ENCODE measurements at places on chromosomes 11 and 22.

DNA sequence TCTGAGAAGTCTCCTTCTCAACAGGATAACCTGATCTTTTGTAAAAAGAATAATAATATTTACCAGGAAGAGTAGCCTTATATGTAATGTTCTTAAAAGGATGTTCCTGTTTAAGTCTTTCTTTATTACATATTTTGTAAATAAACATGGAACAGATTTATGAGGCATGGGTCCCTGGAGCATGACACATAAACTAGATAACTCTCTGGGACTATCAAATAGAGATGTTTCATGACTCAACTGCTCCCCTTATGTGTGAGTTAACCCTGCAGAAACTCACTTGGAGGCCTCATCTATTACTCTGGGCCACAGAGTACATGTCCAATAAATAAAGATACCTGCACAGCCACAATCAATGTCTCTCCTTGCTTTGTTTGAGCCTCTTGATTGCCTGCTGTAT is 64.6 kb downstream of the GDPD4 start:
- no peak overlapping the region for H3K27ac ChIP-seq
- H3K36me3 ChIP-seq = no peaks in the 10 kb centered on the region
- DNase-seq = no peak
- peaks cover 15% of the 10 kb centered on the region for H3K27me3 ChIP-seq
- H3K4me1 ChIP-seq = no peaks in the 10 kb centered on the region

- no peak for DNase-seq
- no peak overlapping the region for H3K27ac ChIP-seq
- peaks cover 7% of the 10 kb centered on the region for H3K27me3 ChIP-seq
- H3K36me3 ChIP-seq = no peaks in the 10 kb centered on the region
These were observed 9.9 kb downstream of the OTOG start for GRCh38 chr11:17556999-17557398.

DNA sequence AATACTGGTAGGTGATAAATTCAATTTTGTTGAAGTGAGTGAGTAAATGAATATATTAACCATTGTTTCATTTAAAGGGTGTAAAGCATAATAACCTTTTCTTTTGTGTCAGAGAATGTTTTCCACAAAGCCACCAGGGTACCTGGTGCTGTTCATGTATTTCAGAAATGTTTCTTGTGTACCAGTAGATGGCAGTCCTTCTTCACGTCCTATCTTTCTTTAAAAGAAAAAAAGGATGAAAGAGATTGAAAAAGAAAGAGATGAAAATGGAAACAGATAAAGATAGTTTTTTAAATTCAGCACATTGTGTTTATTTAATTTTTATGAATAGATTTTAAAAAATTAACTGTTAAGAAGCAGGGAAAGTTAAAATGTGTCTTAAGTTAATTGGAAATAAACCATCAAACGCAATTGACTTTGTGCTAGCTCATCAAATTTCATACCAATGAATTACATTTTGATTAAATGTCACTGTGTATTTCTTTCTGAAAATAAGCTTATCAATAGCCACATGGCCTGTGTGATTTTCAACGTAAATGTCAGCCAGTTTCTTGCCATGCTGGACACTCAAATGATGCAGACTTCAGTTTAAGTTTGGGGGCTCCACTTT is 65.5 kb upstream of the CHORDC1 start:
- peaks cover 6% of the 10 kb centered on the region for H3K27me3 ChIP-seq
- no peak overlapping the region for H3K4me3 ChIP-seq
- H3K27ac ChIP-seq = no peak overlapping the region
- DNase-seq = no peak

GRCh38 chr11:59615120-59615636 is 396 bp downstream of the OSBP start:
- H3K36me3 ChIP-seq = peaks cover 24% of the 10 kb centered on the region
- H3K4me3 ChIP-seq = peak overlapping the region; percentile 96
- H3K4me1 ChIP-seq = peaks cover 37% of the 10 kb centered on the region
- H3K27ac ChIP-seq = peak overlapping the region; percentile 96
- H3K27me3 ChIP-seq = no peaks in the 10 kb centered on the region
- peak; percentile 74 for DNase-seq

GRCh38 chr22:30490399-30490798 is 15.1 kb downstream of the SEC14L4 start:
- no peaks in the 10 kb centered on the region for H3K36me3 ChIP-seq
- no peaks in the 10 kb centered on the region for H3K4me1 ChIP-seq
- H3K27me3 ChIP-seq = peaks cover 5% of the 10 kb centered on the region
- H3K4me3 ChIP-seq = no peak overlapping the region
- no peak overlapping the region for H3K27ac ChIP-seq

- no peaks in the 10 kb centered on the region for H3K27me3 ChIP-seq
- peaks cover 86% of the 10 kb centered on the region for H3K4me1 ChIP-seq
- no peak for DNase-seq
- peak overlapping the region; percentile 93 for H3K27ac ChIP-seq
These were observed 29.8 kb upstream of the CD5 start for GRCh38 chr11:61072316-61073109.

- no peaks in the 10 kb centered on the region for H3K36me3 ChIP-seq
- no peak for DNase-seq
- no peak overlapping the region for H3K27ac ChIP-seq
- H3K4me3 ChIP-seq = no peak overlapping the region
These were observed 303.3 kb downstream of the BRD1 start for GRCh38 chr22:49524362-49524761.

GRCh38 chr22:25929321-25929878 is 187.4 kb downstream of the MYO18B start:
- H3K4me1 ChIP-seq = no peaks in the 10 kb centered on the region
- H3K36me3 ChIP-seq = no peaks in the 10 kb centered on the region
- H3K4me3 ChIP-seq = no peak overlapping the region
- H3K27ac ChIP-seq = no peak overlapping the region
- peaks cover 8% of the 10 kb centered on the region for H3K27me3 ChIP-seq
- DNase-seq = no peak

- H3K4me3 ChIP-seq = no peak overlapping the region
- no peak overlapping the region for H3K27ac ChIP-seq
- DNase-seq = no peak
- H3K4me1 ChIP-seq = peaks cover 2% of the 10 kb centered on the region
- peaks cover 6% of the 10 kb centered on the region for H3K27me3 ChIP-seq
- H3K36me3 ChIP-seq = no peaks in the 10 kb centered on the region
These were observed 1114.1 kb downstream of the BRD1 start for GRCh38 chr22:48713272-48714205.

DNA sequence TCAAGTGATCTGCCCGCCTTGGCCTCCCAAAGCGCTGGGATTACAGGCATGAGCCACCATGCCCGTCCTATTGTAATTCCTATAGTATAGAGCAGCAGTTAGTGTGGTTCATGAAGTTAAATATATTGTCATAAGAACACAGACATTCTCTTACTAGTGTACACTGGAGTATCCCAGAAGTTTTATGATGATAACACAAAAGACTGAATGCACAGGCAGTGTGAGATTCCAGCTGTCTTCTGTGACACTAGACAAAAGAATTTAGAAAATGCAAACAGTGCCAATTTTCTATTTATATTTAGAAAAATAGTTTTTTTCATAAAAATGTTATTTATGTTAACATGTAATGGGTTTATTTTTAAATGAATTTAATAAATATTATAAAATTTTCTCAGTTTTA is 39.4 kb upstream of the RBX1 start:
- H3K36me3 ChIP-seq = peaks cover 13% of the 10 kb centered on the region
- no peak overlapping the region for H3K27ac ChIP-seq
- no peak for DNase-seq
- H3K4me1 ChIP-seq = no peaks in the 10 kb centered on the region

GRCh38 chr11:5204787-5205186 is 4.3 kb upstream of the OR51V1 start:
- no peaks in the 10 kb centered on the region for H3K36me3 ChIP-seq
- H3K4me3 ChIP-seq = no peak overlapping the region
- no peak for DNase-seq
- no peaks in the 10 kb centered on the region for H3K4me1 ChIP-seq

- H3K36me3 ChIP-seq = no peaks in the 10 kb centered on the region
- no peak for DNase-seq
- no peak overlapping the region for H3K27ac ChIP-seq
- H3K27me3 ChIP-seq = no peaks in the 10 kb centered on the region
These were observed 619.8 kb upstream of the CHORDC1 start for GRCh38 chr11:90842681-90843080.

DNA sequence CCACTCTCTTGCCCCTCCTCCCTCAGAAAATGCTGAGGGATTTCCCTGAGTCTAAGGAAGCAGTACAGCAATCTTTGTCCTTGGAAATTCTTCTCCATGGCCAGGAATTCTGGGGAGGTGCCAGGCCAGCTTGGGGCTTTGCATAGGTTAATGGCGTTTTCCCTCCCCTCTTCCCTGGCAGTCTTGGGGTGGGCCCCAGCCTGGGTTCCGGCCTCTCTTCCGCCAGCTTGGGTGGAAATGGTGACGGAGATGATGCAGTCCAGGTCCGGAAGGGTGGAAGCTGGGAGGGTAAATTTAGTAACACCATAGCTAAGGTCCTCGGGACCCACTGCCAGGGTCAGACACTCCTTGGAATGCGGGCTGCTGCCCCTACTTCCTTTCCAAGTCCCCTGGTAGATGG is 5.0 kb downstream of the PHLDB1 start:
- H3K27ac ChIP-seq = no peak overlapping the region
- H3K4me1 ChIP-seq = peaks cover 20% of the 10 kb centered on the region
- H3K4me3 ChIP-seq = no peak overlapping the region
- no peaks in the 10 kb centered on the region for H3K36me3 ChIP-seq

DNA sequence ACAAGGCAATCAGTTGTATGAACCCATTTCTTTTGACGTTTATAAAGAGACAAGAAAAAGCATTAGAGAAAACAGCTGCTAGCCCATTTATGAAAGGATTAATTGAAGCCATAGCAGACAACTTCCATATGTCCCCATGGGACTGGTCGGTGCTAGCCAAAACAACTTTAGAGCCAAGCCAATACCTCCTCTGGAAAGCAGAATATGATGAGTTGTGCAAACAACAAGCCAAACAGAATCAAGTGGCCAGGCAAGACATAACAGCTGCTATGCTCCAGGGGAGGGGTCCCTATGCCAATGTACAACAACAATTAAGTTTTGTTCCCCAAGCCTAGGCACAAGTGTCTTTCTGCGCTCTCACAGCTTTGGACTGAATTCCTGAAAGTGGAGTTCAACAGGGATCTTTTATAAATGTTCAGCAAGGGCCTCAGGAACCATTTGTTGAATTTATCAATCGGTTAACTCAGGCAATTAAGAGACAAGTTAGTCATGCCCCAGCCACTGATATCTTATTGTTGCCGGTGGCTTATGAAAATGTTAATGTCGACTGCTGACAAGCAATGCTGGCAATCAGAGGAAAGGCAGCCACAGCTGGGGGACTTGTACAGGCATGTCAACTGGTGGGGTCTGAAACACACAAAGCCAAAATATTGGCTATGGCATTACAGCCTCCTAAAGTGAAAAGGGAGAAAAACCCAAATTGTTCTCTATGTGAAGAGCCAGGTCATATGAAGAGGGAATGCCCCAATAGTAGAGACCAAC is 1593.1 kb upstream of the TENM4 start:
- no peaks in the 10 kb centered on the region for H3K27me3 ChIP-seq
- H3K27ac ChIP-seq = no peak overlapping the region
- H3K4me1 ChIP-seq = no peaks in the 10 kb centered on the region

GRCh38 chr22:44088976-44089570 is 65.0 kb downstream of the PARVB start:
- H3K36me3 ChIP-seq = peaks cover 1% of the 10 kb centered on the region
- H3K4me3 ChIP-seq = no peak overlapping the region
- H3K27me3 ChIP-seq = no peaks in the 10 kb centered on the region
- no peak overlapping the region for H3K27ac ChIP-seq

GRCh38 chr11:121024989-121025388 is 1.1 kb downstream of the TBCEL start:
- peak; percentile 9 for DNase-seq
- H3K4me3 ChIP-seq = peak overlapping the region; percentile 73
- H3K36me3 ChIP-seq = no peaks in the 10 kb centered on the region
- no peaks in the 10 kb centered on the region for H3K27me3 ChIP-seq
- H3K4me1 ChIP-seq = peaks cover 31% of the 10 kb centered on the region

DNA sequence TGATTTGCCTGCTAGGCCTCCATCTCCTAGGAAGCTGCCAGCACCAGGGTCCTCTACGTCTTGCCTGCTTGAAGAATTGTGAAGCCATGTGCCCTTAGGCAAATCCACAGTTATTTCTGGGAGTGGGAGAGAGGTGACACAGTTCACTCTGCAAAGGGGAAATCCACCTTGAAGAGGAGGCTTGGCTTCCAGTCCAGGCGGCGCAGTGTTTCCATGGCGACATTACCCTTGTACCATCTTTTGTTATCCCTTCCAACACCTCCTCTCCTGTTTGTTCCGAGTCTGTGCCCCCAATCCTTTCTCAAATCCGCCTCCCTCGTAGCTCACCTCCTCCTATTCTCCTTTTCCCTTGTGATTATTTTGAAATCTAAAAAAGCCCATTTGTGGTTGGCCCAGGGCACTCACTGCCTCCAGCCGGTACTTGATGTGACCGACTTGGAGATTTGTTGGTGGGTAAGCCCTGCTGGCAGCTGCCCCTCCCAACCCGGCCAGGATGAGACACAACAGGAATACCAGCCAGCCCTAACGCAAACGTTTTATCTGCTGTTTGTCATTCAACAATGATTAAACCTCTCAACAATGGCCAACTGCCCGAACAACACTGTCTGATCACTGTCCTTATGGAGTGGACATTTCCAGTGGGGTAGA is 18.4 kb downstream of the SYT13 start:
- no peak for DNase-seq
- H3K4me3 ChIP-seq = no peak overlapping the region
- H3K4me1 ChIP-seq = no peaks in the 10 kb centered on the region
- peaks cover 46% of the 10 kb centered on the region for H3K27me3 ChIP-seq
- no peaks in the 10 kb centered on the region for H3K36me3 ChIP-seq

DNA sequence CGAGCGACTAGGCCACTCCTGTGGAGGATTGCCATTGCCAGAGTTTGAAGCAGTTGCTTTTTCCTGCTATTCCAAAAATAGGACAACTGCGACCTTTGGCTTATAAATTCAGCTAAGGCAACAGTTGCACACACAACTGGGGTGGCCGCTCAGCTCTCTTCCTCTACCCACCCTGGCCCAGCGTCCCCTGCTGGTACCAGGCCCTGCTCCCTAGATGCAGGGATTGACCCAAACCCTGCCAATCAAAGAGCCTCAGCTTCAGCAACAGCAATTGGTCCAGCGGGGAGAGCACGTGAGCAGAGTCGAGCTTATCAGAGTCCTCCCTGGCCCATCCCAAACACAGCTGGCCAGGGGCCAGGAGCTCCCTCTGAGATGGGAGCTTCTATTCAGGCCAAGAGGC is 22.0 kb upstream of the CABP2 start:
- DNase-seq = no peak
- H3K4me1 ChIP-seq = no peaks in the 10 kb centered on the region
- H3K36me3 ChIP-seq = no peaks in the 10 kb centered on the region
- H3K27ac ChIP-seq = no peak overlapping the region

All from activated CD8-positive, alpha-beta T cell treated with anti-CD3 and anti-CD28 coated beads for 36 hours (primary cell).